Stimulated activated CD4-positive, alpha-beta T cell treated with anti-CD3 and anti-CD28 coated beads, TNF-alpha, amount 100 ng/mL, for 1 hour (primary cell): ENCODE measurements at places on chromosomes 3 and 15.

DNA sequence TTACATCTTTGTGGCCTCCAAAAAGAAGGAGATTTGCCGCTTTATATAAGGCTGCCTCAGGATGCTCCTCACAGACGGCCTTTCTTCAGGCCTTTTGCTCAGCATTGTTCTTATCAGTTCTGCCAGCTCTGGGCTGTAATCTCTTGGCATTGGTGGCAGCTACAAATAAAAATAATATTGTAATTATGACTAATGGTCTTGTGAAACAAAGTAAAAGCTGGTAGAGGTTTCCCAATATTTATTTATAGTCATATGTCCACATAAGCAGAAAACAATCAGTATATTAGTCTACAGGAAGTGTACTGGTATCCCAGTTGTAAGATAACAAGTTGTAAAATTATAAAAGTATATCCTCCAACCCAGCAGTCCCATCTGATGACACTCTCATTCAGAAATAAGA lies 7.3 kb downstream of the NEK4 start:
- no peak for DNase-seq

DNA sequence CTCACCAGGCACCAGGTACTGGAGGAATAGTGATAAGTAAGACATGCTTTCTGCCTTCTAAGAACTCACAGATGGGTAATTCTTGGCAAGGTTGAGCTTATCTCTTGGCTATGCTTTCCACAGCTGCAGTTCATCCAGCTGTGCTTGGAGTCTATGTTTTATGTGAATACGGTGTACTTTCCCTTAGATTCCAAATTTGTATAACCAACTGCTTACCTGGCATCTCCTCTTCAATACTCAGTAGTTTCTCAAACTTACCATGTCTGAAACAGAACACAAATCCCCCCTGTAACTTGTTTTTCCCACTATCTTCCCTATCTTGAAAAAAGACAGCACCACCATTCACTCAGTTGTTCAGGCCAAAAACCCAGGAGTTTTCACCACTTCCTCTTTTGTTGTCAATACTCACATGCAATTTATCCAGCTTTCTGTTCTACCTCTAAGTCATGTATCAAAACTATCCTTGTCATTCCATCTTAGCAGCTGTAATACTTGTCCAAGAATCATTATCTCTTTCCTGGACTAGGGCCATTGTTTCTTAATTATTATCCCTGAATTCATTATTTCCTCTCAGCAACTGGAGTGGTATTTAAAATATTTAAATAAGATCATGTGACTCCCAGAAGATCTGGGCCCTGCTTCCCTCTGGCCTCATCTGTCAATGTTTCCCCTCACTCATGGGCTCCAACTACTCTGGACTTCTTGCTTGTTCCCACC lies 32.6 kb downstream of the COL6A5 start:
- DNase-seq: no peak

- DNase-seq: no peak
Measured at GRCh38 chr15:77608774-77609173, 23.9 kb downstream of the LINGO1 start.

- no peak for DNase-seq
Measured at GRCh38 chr3:128254967-128255366, 101.7 kb downstream of the EEFSEC start.

GRCh38 chr15:79128556-79128955 lies 38.0 kb upstream of the RASGRF1 start:
- DNase-seq: no peak

DNA sequence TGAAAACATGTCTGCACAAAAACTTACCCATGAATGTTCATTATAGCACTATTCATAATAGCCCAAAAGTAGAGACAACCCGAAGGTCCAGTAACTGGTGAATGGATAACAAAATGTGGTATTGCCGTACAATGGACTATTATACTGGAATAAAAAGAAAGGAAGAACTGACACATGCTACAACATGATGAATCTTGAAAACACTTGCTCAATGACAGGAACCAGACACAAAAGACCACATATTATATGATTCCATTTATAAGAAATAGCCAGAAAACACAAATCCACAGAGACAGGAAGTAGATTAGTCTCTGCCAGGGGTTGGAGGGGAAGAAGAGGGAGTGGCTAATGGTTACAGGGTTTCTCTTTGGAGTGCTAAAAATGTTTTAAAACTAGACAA lies 18.3 kb downstream of the SHC4 start:
- no peak for DNase-seq
